ENCODE measurements at places on chromosomes 13 and 19. TPM values are rescaled to one million over a fixed set of nuclear protein-coding genes. Genes with fewer than 3 reads are reported as not detected.

Gene DMKN
- 0.23 TPM for total RNA-seq

Gene FPR1
- 1.6 TPM for total RNA-seq

Gene USE1
- 19.0 TPM for total RNA-seq

Gene EGLN2
- 75.1 TPM for total RNA-seq

Gene FXYD1
- not detected for total RNA-seq

Gene PRODH2
- not detected for total RNA-seq

All from smooth muscle cell of the umbilical artery (primary cell).